ENCODE measurements at places on chromosomes 12 and 14.

DNA sequence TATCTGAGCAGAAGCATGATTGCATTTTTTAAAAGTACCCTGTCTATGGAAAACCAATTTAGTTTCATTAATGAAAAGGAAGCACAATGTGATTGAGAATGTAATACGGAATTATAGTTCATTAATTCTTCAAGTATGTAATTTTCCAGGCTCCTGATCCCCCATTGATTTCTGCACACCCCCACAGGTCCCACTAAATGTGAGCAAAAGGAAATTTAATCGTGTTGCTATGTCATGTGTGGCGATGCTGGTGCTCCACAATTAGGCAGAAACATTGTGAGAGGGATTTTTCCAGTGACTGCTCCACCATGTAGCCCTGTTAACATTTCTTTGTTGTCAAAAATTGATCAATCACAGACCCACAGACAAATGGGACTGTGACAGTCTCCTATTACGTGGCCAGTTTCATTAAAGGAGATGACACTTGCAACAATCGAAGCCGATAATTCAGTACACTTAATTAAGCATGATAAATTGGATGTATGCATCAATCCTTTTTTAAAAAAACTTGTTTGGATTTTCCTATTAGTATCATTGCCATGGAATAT lies 306.0 kb downstream of the NELL2 start:
- DNase-seq, result no peak

- DNase-seq, result no peak
Measured at GRCh38 chr12:85489194-85489593, 209.2 kb downstream of the ALX1 start.

GRCh38 chr14:65580973-65581372 lies 168.4 kb downstream of the FUT8 start:
- DNase-seq, result no peak

DNA sequence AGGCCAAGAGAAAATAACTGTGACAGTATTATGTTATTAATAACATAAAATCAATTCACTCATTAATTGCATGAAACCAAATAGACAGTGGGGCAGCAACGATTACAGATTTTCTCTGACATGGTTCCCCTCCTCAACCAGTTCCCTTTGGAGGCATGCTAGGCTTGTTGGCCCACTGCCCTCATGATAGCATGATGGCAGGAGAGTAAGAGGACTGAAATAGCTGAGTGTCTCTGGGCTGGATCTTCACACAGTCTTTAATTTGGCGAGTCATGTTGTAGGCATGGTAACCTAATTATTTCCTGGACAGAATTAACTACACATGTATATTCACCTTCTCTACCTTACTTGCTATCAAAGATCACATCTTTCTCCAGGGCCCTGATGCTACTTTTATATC lies 266.2 kb upstream of the PELI2 start:
- DNase-seq, result no peak

GRCh38 chr14:93997916-93998870 lies 1.1 kb downstream of the CCDC197 start:
- DNase-seq, result no peak

DNA sequence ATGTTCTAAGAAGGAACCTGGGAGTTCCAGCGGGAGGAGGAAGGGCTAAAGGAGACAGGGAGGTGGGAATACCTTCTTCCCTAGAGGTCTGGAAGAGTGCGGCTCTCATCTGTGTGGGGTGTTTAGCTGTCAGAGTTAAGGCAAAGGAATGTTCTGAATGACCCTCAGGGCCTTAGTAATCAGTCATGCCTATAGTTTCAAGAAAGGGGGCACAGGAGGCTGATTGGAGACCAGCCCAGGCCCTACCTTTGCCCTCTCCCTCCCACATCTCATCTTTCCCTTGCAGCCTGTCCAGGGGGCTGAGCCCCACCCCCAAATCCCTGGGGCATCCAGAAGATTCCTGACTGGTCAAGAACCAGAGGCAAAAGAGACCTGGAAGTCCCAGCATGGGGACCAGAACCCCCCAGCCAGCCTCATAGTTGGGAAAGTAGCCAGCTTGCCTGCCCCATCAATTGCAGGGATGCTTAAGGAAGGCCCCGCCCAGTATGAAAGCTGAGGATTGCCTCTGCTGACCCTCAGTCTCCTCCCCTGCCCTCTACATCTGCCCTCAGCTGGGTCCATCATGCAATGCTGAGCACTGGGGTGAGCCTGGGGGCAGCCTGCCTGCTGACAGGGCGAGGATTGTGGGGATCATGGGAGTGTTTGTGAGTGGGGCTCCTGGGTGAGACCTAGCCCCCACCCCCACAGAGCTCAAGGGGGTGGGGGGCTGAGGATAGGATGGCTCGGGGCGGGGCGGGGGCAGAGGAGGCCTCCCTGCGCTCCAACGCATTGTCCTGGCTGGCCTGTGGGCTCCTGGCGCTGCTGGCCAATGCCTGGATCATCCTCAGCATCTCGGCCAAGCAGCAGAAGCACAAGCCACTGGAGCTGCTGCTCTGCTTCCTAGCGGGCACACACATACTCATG lies 1.8 kb downstream of the GPR162 start:
- DNase-seq, result no peak

- no peak for DNase-seq
Measured at GRCh38 chr12:69459477-69459876, 10.7 kb upstream of the FRS2 start.

DNA sequence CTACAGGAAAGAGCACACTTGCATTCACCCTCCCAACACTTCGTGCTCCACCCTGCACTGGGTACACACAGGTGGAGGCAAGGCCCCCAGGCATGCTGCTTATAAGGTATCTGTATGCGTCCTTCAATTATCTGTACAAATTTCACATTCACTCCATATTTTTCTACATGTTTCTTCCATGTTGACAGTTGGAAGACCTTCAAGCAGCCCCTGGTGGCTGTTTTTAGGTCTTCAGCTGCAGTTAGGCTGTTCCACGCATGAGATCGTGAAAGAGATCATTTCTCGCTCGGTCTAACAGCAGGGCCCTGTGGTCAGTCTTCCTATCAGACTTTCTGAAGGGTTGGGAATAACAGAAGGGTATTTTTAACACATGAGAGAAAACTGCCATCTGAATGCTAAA lies 47.1 kb downstream of the PLXNC1 start:
- no peak for DNase-seq

- DNase-seq, result no peak
Measured at GRCh38 chr12:120404271-120404670, 33.6 kb upstream of the COX6A1 start.

- no peak for DNase-seq
Measured at GRCh38 chr14:69387311-69387710, 10.8 kb downstream of the ERH start.

GRCh38 chr14:58055497-58056010 lies 96.5 kb downstream of the ARMH4 start:
- no peak for DNase-seq

DNA sequence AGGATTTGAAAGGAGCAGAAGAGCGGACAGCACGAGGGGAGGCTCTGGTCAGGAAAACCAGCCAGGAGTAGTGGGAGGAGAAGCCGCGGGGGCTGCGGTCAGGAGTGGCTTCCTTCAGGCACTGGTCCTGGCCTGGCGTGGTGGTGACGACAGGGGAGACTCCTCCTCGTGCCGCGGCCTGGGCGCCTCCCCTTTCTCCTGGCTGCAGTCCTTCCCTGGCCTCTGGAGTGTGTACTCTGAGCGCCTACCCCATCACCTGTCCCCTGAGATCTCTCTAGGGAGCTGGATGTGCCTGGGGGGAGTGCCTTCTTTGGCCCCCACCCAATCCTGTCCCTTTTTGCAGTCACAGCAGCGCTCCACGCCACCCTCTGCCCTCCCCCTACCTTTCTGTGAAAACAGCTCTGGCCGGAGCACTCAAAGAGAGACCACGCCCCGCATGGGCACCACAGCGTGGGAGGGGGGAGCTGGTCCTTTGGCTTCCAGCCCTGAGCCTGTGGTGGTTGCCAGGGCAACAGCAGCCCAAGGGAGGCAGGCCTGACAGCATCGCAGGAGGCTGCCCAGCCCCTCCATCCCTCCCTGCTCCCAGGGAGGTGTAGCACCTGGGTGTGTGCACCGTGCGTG lies 125.9 kb downstream of the CALM1 start:
- DNase-seq, result no peak

GRCh38 chr14:69680297-69680696 lies 68.9 kb downstream of the SUSD6 start:
- no peak for DNase-seq

DNA sequence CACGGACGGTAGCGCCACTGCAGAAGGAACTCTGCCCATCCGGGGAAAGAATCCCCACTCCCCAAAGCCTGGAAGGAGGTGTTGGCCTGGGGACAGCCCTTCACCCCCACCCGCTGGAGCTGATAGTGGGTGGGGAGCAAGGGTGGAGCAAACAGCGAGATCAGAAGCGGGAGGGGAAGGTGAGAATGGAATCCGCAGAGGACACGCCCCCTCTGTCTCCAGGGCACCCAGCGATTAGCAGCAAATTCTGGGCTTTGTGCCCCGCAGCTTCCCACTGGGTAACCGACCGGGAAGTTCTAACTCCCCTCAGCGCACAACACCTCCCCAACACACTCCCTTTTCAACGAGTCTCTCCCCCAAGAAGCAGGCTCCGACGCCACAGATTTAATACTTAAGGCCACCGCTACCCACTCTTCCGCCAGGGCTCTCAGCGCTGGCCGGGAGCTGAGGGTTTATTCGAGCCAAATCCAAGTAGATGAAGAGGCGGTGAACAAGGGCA lies 1.4 kb downstream of the SLC25A29 start:
- no peak for DNase-seq

GRCh38 chr12:45268672-45269411 lies 52.9 kb downstream of the ANO6 start:
- DNase-seq, result peak; percentile 58

- no peak for DNase-seq
Measured at GRCh38 chr14:95290871-95291431, 28.8 kb downstream of the CLMN start.

Measured in GM04503 (cell line).